ENCODE measurements at places on chromosomes 16 and 17. TPM values are rescaled to one million over a fixed set of nuclear protein-coding genes. Genes with fewer than 3 reads are reported as not detected.

NME2 gene
- total RNA-seq, result 321 TPM

KRT25 gene
- total RNA-seq, result not detected

- no peak overlapping the region for H3K4me3 ChIP-seq
- DNase-seq, result no peak
- peaks cover 4% of the 10 kb centered on the region for H3K36me3 ChIP-seq
- no peak overlapping the region for H3K27ac ChIP-seq
- H3K27me3 ChIP-seq, result no peaks in the 10 kb centered on the region
Observed at GRCh38 chr16:12170103-12171040, 193.8 kb downstream of the SNX29 start.

TMEM98 gene
- total RNA-seq, result 47.9 TPM

DNA sequence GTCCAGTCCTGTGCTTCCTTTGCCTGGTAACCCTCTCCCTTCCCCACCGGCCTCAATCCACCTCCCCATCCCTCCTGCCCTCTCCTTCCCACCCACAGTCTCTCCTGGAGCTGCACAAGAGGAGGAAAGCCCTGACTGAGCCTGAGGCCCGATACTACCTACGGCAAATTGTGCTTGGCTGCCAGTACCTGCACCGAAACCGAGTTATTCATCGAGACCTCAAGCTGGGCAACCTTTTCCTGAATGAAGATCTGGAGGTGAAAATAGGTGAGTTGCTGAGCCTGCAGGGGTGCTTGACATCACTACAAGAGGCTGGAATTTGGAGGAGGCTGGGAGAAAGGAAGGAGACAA is 1.3 kb downstream of the PLK1 start:
- no peak overlapping the region for H3K4me3 ChIP-seq
- no peaks in the 10 kb centered on the region for H3K27me3 ChIP-seq
- no peak for DNase-seq

DNA sequence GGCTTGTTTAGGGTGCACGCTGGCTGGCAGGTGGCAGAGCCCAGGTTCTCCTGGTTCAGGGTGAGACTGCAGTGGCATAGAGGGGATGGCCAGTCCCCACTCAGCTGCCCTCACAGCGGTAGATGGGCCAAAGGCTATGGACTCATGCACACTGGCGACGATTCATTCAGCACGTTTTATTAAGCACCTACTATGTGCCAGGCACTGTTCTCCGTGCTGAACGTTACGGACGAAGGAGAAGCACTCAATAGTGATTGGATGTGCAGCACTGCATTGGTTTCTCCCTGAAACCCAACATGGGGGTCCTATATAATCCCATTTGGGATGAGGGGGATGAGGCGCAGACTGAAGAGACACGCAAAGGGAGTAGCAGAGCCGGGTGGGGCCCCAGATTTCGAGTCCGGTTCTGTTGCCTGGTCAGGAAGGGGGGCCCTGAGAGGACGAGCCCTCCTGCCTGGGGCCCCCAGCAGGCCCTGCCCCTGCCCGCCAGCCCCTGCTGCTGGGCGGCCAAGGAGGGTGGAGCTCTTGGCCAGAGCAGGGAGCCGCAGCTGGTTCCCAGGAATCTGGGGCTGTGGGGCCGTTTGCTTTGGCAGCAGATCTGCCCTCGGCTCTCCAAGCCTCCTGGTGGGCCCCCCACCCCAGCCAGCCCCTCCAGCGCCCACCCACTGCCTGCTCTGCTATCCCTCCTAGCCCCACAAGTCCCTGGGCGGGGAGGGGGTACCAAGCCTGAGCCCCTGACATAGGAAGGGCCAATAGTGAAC is 8.8 kb downstream of the GLIS2 start:
- DNase-seq, result no peak
- no peaks in the 10 kb centered on the region for H3K27me3 ChIP-seq
- H3K27ac ChIP-seq, result peak overlapping the region; percentile 85

GAST gene
- total RNA-seq, result not detected

DNA sequence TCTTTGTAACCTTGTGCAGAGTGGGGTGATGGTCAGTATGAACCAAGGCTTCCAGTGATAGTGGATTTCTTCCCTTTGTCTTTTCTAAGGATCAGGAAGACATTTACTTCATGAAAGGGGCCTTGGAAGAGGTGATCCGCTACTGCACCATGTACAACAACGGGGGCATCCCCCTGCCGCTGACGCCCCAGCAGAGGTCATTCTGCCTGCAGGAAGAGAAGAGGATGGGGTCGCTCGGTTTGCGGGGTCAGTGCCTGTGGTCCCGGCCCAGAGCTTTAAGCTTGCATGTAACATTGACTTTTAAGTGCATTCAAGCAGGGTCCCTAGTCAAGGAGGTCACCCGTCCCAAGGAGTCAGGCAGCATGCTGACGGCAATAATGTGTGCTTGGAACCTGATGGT is 56.0 kb downstream of the MEAK7 start:
- peak; percentile 7 for DNase-seq
- no peak overlapping the region for H3K4me3 ChIP-seq
- H3K27me3 ChIP-seq, result no peaks in the 10 kb centered on the region
- no peaks in the 10 kb centered on the region for H3K4me1 ChIP-seq
- H3K36me3 ChIP-seq, result no peaks in the 10 kb centered on the region
- no peak overlapping the region for H3K27ac ChIP-seq

SLC5A10 gene
- total RNA-seq, result not detected

C16orf74 gene
- total RNA-seq, result 1.5 TPM

ZFP3 gene
- total RNA-seq, result 7.1 TPM

DNA sequence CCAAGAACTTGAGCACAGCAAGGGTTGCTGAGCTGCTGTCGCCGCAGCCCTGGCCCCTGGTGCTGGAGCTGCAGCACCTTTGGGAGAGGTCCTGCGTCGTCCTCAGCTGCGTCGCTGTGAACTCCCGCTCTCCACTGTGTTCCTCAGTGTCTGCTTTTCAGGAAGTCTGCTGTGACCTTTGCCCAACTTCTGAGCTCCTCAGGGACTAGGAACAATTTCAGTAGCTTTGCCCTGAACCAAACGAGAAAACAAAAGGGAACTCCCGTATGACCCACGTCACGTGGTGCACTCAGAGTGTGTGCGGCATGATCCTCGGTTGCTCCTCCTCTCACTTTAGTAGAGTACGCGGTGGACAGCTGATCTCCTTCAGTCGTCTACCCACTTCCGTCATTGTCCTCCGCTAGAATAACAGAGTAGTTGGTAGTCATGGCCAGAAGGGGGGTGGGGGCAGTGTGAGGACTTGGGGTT is 44.2 kb downstream of the WDR45B start:
- peak overlapping the region; percentile 83 for H3K27ac ChIP-seq
- no peaks in the 10 kb centered on the region for H3K27me3 ChIP-seq
- peaks cover 39% of the 10 kb centered on the region for H3K4me1 ChIP-seq
- peaks cover 65% of the 10 kb centered on the region for H3K36me3 ChIP-seq
